GM23338 (cell line): ENCODE measurements at places on chromosomes 5 and 9. TPM values are rescaled to one million over a fixed set of nuclear protein-coding genes. Genes with fewer than 3 reads are reported as not detected.

DNA sequence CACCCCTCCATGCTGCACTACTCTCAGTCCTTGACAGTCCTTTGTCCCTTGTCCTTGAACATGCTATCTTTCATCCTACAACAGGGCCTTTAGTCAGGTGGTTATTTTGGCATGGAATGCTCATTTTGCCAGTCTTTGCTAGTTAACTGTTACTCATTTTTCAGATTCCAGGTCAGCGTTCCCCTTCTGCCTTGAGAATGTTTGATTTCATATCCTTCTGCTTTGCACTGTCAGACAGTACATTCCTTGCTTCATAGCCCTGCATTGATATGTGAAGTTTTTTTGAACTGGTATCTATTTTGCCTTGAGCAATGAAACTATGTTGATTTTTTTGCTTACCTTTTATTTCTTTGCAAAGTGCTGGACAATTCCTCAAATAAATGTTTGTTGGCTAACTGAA is 638.2 kb upstream of the SEMA6A start:
- no peak for DNase-seq

GRCh38 chr9:32350682-32351081 is 33.8 kb upstream of the ACO1 start:
- DNase-seq: peak; percentile 53

DNA sequence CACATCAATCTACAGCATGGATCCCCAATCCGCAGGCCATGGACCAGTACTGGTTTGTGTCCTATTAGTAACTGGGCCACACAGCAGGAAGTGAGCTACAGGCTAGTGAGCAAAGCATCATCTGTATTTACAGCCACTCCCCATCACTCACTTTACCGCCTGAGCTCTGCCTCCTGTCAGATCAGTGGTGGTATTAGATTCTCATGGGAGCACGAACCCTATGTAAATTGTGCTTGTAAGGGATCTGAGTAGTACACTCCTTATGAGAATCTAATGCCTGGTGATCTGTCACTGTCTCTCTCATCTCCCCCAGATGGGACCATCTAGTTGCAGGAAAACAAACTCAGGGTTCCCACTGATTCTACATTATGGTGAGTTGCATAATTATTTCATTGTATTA is 212.7 kb upstream of the FAM174A start:
- DNase-seq: no peak

- DNase-seq: no peak
These were observed 79.5 kb upstream of the LHFPL2 start for GRCh38 chr5:78727786-78728761.

DNA sequence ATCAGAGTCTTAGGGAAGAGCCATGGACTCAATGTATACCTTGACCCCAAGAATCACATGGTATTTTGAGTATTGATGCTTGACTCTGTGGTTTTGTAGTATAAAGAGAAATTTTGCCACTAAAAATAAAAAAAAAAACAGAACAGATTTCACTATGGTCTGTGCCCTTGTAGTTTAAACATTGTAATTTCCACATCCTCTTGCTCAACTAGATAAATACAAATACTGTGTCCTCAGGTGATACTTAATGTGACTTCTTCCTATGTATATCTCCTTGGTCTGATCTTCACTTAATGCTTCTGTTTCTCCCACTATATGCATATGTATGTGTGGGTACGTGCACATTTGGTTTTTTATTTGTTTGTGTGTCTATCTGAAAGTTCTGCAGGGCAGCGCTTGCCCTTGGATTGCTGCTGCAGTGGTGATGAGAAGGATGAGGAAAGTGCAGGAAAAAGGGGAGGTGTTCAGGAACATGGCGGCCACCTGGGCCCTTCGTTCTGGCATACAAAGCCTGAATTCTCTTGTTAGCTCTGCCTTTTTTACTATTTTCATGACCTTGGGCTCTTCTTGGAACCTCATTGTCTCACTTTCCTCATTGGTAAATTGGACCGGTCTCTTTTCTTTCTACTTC is 222.2 kb downstream of the MAST4 start:
- no peak for DNase-seq

- DNase-seq: peak; percentile 70
These were observed 6.1 kb downstream of the NOTCH1 start for GRCh38 chr9:136539427-136540421.

DNA sequence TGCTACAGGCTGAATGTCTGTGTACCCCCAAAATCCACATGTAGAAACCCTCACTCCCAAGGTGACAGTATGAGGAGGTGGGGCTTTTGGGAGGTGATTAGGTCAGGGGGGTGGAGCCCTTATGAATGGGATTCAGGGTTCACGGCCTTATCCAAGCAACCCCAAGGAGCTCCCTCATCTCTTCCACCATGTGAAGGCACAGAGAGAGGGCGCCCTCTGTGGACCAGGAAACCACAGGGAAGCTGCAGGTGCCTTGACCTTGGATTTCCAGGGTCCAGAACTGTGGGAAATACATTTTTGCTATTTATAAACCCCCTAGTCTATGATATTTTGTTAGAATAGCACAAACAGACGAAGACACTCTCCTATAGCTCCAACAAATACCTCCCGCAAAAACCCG is 53.6 kb upstream of the IRX2 start:
- DNase-seq: peak; percentile 76

DNA sequence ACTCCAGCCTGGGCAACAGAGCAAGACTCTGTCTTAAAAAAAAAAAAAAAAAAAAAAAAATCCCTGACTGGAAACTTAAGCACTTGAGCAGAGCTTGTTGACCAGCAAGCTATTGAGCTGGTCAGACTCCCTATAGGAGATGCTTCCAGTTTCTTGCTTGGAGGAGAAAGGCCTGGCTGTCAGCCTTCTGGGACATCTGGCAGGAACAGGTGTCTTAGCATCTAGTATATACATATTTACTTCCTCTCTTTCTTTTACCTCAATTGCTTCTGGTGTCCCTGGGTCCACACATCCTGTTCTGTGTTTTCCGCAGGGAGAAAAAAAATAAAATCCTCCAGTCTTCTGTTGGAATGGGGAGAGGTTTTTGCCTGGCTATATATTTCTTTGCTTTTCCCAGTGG is 60.1 kb downstream of the PRKACG start:
- DNase-seq: no peak

The AGXT2 gene
- not detected in 2 replicates for polyA plus RNA-seq

The ARL14EPL gene
- polyA plus RNA-seq: not detected in 2 replicates

The DAPK1 gene
- polyA plus RNA-seq: 32.2 and 37.0 TPM in 2 replicates

The APBB3 gene
- polyA plus RNA-seq: 7.7 and 9.0 TPM in 2 replicates

The TAF9 gene
- polyA plus RNA-seq: 121 and 146 TPM in 2 replicates
